Ovary (tissue), 10 donors: ENCODE measurements at places on chromosomes 1 and 21. TPM values are rescaled to one million over a fixed set of nuclear protein-coding genes. Genes with fewer than 3 reads are reported as not detected.

DNA sequence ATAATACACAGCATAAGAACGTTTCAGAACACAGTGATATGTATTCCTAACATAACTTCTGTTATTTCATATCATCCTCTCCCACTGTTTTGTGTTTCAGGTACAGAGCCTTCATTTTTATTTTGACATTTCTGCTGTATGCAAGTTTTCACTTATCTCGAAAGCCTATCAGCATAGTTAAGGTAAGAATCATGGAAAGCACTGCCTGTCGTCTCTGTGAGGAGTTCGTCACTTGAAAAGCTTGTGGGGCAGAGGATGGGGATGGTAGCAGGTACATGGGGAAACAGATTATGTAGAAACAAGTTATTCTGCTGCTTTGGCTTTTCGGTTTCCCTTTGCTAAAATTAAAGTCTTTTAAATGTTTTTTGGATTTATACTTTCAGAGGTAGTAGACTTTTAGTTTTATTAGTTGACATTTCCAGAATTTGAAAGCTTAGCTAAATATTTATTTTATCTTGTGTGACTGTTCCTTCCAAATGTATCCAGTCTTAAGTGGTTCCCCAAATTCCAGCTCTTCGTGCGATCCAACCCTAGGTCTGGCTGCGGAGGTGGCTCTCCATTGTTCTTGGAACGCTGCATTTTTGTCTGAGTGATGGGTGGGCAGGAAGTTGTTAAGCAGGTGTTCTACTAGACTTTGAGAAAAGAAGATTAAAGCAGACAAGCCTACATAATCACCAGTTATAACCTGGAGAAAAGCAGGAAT is 12.2 kb downstream of the SLC37A1 start:
- DNase-seq = no peak

DNA sequence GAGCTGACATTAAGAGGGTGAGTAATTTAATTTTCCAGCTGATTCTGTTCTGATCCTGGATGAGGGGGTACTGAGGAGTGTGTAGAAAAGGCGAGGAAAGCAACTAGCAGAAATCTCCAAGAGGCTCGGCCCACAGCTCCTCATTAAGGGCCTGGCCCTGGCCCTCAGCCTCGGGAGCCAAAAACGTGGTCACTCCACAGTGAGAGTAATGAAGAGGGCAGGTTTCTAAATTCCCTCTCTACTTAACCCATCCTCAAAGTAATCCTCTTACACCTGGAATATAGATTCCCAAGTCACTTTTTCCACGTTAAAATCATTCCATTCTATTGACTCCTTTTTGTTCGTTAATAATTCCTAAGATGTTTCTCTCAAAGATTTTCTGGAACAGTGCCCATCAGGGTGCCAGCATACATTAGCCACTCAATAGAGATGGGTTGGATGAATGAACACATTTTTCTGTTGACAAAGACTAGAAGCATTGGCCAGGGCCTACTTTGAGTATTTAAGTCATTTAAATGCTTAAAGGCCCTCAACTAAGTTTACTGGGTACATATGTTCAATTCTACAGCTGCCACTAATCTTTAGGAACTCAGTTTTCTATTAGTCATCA is 1.1 kb upstream of the COL11A1 start:
- no peak for DNase-seq

Gene MYBPH
- polyA plus RNA-seq = not detected

DNA sequence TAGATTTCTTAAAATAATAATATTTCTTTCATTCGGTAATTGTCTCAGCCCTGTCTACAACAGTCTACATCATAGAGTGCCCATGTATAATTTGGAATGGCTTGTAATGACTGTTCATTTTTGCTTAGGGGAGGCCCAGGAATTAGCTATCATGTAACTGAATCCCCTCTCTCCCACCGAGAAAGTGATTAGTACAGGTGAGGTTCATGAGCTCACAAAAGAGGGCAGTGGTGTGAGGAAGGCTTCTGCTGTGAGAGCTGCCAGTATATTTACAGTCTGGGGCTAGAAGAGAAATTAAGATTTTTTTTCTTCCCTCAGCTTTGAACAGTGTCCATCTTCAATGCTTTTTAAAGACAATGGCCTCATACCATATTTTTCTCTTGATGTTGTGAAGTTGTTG is 340.7 kb downstream of the ADGRL2 start:
- DNase-seq = no peak

Gene NMNAT2
- 0.67 TPM for polyA plus RNA-seq

- DNase-seq = no peak
Measured at GRCh38 chr1:86140281-86140880, 16.2 kb downstream of the COL24A1 start.

Gene TBX15
- 0.10 TPM for polyA plus RNA-seq

DNA sequence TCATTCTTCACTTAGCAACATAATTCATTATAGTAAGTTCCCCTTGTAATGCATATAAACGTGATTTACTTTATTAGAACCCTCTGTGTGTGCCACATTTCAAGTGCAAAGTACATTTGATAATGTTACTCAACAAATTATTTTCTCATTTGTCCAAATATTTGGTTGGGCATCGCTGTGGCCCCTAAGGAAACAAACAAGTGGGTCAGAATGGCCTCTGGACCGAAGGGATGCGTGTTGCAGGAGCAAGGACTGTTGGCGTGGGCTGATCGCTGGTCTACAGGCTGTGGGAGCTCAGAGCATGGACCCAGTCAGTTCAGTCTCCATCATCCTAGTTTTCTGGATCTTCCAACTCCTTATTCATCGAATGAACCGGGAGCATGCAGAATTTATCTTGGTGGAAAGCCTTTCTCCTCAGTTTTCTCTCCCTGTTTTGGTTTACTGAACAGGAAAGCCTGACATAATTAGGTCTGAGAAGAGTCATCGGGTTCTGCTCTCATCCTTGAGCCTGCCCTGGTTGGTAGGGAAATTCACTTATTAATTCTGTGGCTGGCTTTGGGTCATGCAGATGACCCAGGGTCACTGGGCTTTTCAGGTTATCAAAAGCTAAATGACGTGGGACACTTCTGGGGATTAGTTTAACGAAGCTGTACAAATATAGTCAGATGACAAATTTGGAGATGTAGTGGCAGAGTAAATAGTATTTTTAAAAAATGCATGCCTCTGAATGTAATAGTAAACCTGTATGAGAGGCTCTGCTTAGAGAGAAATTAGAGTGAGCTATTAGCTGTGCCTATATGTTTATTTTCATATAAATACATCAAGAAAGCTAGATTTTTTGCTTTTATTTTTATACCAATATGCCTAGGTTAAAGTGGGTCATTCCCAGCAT is 200.2 kb downstream of the SDCCAG8 start:
- no peak for DNase-seq

GRCh38 chr1:30469426-30469825 is 254.0 kb downstream of the MATN1 start:
- DNase-seq = no peak

DNA sequence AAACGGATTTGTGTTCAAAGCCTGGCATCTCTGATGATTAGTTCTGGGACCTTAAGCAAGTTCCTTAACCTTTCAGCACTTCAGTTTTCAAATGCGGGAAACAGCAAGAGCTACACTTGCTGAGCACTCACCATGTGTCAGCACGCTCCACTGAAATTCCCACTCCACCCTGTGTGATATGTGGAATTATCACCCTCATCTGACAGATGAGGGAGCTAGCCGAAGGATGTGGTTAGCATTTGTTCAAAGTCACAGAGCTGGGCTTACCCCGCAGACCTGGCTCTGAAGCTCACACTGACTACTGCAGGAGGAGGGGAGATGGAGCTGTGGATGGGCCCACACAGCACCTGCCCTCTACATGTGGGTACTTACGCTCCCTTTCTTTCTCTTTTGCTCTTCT is 29.1 kb downstream of the IL12RB2 start:
- DNase-seq = no peak

GRCh38 chr21:42310411-42311001 is 4.7 kb downstream of the TFF3 start:
- DNase-seq = no peak

- no peak for DNase-seq
Measured at GRCh38 chr1:191582169-191582568, 576.1 kb upstream of the RGS18 start.

Gene SPATA21
- not detected for polyA plus RNA-seq

Gene OR2G6
- polyA plus RNA-seq = not detected
